Fibroblast of skin of left quadriceps (primary cell): ENCODE measurements at places on chromosomes 5 and 9.

DNA sequence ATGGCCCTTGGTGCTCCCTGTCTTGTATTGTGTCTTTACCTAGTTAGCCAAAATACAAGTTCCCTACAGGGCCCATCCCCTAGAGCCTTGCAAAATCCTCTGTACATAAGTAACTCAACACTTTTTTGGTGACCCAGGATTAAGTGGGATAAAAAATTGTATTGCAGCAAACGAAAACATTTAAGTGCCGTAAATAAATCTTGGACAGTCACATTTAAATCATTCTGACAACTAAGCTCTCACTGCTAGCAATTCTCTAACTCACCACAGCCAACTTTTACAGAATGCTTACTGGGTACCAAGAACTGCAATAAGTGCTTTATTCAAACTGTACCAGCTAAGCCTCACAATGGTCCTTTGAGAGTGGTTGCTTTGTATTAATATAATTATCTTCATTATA is 56.6 kb downstream of the GNAQ start:
- no peak for DNase-seq

- no peak for DNase-seq
These were observed 80.9 kb upstream of the ALDH1B1 start for GRCh38 chr9:38311382-38312270.

- DNase-seq: peak; percentile 17
These were observed 8.4 kb upstream of the SETD9 start for GRCh38 chr5:56900858-56901578.

GRCh38 chr9:36893911-36894310 is 140.2 kb downstream of the PAX5 start:
- DNase-seq: no peak

DNA sequence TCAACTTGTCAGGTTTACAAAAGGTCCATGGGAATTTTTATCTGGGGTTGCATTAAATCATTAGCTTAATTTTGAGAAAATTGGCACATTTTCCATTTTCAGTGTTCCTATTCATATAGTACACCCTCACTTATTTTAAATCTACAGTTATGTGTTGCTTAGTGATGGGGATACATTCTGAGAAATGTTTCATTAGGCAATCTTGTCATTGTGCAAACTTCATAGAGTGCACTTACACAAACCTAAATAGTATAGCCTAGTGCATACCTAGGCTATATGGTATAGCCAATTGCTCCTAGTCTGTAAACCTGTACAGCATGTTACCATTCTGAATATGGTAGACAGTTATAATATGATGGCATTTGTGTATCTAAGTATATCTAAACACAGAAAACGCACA is 19.8 kb upstream of the FAM151B start:
- DNase-seq: no peak

GRCh38 chr5:88778736-88779135 is 104.2 kb downstream of the MEF2C start:
- DNase-seq: no peak

DNA sequence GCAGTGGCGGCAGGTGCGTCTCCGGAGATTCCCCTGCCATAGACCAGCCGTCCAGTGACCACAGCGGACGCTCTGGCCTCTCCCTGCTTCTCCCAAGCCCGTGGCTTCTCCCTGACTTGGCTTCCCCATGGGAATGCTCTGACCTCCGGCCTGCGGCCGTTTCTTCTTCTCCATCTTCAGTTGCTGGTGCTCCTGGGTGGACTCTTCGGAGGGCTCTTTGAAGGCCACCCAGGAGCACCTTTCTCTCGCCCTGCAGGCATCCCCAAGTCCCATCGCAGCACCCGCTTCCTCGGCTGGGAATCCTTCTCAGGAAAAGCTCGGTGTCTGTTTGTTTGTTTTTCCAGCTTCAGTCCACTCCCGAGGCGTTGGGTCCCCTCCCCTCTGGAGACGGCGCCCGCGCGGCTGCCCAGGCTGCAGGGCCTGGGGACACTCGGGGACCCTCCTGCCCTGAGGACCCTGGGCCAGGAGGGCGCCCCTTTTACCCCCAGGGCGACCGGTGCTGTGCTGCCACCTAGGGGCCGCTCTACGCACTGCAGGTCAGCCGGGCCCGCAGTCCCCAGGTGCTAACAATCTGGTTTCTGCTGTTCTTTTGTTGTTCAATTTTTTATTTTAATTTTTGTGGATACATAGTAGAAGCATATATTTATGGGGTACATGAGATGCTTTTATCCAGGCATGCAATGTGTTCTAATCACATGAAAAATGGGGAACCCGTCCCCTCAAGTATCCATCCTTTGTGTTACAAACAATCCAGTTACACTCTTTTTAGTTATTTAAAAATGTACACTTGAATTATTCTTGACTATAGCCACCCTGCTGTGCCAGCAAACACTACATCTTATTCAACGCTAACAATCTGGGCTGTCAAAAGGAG is 197.9 kb upstream of the ADAMTS16 start:
- no peak for DNase-seq

- peak; percentile 36 for DNase-seq
These were observed 310.7 kb downstream of the HCN1 start for GRCh38 chr5:45385321-45386058.

DNA sequence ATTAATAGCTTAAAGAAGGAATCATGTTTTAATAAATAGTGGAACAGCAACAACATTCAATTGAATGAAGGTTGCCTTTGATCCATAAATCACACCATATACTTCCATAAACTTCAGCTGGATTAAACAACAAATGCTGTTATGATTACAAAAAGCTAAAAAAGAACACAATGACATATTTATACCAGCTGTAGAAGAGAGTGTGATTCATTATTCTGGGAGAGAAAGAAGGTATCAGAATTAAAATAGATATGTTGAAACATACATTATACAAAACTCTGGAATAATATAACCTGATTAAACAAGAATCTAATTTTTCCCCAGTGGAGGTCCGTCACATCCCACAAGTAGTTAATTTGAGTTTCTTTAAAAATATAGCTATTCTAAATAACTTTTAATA is 7.5 kb upstream of the RECK start:
- DNase-seq: no peak

GRCh38 chr5:157205708-157206107 is 25.1 kb downstream of the ITK start:
- DNase-seq: no peak

GRCh38 chr9:86322973-86323644 is 31.1 kb downstream of the TUT7 start:
- peak; percentile 23 for DNase-seq

DNA sequence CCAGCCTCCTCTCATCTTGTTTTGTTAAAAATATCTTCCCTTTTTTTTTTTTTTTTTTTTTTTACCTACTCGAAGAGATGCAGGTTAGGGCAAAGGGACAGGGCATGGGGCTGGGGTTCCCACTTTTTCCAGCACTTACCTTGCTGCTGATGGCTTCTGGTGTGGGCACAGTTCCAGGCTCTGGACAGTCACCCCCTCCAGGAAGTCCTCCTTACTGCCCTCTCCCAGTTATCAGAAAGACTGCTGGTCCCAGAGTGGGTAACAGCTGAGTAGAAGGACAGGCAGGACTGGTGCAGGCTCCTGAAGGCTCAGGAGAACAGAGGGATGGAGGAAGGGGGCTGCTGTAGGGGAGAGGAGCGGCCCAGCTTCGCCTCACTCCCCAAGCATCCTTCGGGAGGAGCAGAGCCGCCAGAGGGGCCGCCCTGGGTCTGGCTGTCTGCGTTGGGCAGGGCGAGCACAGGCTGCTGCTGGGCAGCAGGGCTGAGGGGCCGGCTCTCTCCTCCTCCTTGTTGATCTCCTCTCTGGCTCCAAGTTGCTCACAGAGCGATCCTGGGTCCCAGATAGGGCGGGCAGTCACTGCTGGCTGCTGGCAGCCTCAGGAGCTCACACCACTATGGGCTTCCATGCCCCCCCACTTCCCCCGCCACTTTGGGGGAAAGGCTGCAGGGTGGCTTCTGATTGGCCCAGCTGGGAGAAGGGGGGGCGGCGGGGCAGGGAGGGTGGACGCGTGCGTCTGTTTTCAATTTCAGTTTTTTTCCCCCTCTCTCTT is at the start of gene PDGFRB:
PDGFRB (minus strand) TSS at position 588 of the 769 bp plus-strand sequence. CDS start 18,798 bp downstream, outside the sequence.
- peak; percentile 91 for DNase-seq

- no peak for DNase-seq
These were observed 10.6 kb downstream of the SCGB3A1 start for GRCh38 chr5:180580681-180581080.

- no peak for DNase-seq
These were observed 90.1 kb downstream of the GOLPH3 start for GRCh38 chr5:32083981-32084430.

GRCh38 chr5:168788107-168788506 is 208.9 kb upstream of the PANK3 start:
- no peak for DNase-seq

GRCh38 chr5:178514851-178515418 is 75.3 kb downstream of the COL23A1 start:
- DNase-seq: no peak

DNA sequence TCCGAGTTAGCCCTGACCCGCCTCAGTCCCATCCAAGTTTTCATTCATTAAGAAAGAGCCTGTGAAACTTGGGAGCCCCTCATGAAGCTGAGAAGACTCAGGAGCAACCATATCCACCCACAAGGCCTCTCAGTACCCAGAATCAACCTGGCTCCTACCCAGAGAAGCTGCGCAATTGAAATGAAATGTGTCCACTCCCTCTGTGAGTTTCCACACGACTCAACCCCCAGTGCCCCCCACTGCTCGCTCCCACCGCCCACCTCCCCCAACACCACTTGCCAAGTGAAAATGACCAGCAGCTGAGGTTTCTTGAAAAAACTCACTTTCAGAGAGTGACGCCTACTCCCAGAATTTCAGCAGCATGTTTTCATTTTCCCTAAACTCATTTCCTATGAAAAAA is 104.6 kb downstream of the CDK5RAP2 start:
- DNase-seq: peak; percentile 57

DNA sequence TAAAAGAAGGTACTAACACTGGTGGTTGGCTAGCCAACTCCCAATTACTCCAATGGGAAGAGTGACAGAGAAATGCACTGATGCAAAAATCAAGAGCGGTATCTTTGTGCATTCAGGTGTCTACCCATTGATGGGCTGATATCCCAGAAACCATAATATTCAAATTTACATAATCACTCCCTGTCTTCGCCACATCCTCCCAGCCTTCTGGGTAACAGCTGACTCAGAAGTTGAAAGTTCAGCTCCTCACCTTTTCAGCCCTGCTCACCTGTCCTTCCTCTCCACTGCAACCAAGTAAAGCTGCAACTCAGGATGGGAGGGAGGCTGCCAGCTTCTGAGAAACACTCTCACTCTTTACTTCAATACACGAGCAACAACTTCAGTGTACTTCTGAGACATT is 6.9 kb downstream of the SUSD1 start:
- no peak for DNase-seq

DNA sequence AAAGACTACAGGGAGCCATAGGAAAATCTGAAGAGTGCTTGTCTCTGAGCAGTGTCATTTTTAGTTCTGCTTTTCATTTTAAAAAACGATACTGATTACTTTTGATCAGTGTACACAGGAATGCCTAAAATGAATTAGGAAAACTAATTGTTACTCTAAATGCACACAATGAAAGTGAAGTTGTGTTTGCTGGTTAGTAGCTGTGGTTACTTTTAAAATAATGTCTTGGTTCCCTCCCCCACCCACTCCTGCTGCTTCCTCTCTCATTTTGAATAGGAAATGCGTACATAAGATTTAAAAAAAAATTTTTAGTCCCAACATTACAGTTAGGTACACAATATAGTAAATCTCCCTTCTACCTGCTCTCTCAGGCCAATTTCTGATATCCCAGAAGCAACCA is 47.5 kb upstream of the PLPP1 start:
- no peak for DNase-seq

DNA sequence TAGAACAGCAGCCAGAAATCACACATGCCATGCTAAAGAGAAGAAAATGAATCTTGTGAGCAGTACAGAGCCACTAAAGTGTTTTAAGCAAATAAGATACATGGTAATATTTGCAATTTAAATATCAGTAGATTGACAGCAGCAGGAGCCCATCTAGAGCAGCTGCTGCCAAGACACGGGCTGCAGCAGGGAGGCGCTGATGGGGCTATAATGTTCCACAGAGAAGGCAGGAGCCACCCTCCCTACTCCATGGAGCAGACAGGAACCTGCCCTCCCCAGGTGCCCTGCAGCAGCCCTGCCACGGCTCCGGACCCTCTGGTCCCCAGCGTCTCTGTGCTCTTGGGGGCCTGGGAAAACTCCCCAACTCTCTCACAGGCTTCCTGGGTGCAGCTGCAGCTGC is 224.1 kb upstream of the ISL1 start:
- no peak for DNase-seq

DNA sequence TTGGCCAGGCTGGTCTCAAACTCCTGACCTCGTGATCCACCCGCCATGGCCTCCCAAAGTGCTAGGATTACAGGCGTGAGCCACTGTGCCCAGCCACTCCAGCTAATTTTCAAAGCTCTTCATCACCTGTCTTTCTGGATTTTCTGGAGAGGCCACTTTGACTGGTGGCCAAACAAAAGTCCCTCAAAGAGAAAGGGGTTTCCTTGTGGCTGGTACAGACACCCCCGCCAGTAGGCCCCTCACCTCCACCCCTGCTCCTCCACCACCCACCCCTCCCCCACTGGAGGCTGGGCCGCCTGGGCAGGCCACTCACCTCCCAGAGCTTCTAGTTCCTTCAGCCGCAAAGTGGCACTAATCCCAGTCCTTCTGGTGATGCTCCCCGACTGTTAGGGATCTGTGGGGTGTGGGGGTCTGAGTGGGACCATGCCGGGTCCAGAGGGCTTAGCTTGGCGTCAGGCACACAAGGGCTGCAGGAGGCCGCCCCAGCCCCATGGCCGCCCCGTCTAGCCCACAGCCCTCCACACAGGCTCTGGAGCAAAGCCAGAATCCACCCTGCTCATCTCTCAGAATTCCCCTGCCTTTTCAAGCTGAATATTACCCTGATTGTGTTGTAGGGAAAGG is 182.0 kb upstream of the IER5L start:
- no peak for DNase-seq

DNA sequence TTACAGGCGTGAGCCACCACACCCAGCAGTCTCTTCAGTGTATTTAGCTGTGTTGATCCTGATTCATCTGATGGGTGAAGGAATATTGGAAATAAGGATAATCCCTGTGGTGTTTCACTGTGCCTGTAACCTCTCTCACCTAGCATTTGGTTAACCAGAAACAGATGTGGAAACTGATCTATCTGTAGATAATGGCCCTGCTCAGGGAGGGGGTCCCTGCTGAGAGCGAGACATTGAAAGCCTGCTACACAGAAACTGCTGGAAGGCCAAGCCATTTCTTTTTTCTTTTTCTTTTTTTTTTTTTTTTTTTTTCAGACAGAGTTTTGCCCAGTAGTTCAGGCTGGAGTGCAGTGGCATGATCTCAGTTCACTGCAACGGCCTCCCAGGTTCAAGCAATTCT is 28.4 kb downstream of the QRFP start:
- no peak for DNase-seq

- DNase-seq: peak; percentile 15
These were observed 93.4 kb downstream of the KCNIP1 start for GRCh38 chr5:170597109-170597751.

- no peak for DNase-seq
These were observed 40.4 kb downstream of the PAM start for GRCh38 chr5:102795526-102795925.

- DNase-seq: peak; percentile 43
These were observed 220.0 kb downstream of the MARCHF11 start for GRCh38 chr5:15959370-15960164.

GRCh38 chr5:80755626-80756025 is 100.8 kb upstream of the DHFR start:
- DNase-seq: no peak
